Foreskin keratinocyte (primary cell): ENCODE measurements at places on chromosomes 6 and 20. TPM values are rescaled to one million over a fixed set of nuclear protein-coding genes. Genes with fewer than 3 reads are reported as not detected.

Gene PGC
- not detected in 2 replicates for total RNA-seq

Gene TRAPPC3L
- total RNA-seq = 0.07 and 0.20 TPM in 2 replicates

Gene COL12A1
- total RNA-seq = 108 and 119 TPM in 2 replicates

Gene HLA-DQB2
- not detected in 2 replicates for total RNA-seq

Gene UNC93A
- not detected in 2 replicates for total RNA-seq

Gene FOXA2
- 1.1 and 1.4 TPM in 2 replicates for total RNA-seq

Gene WFDC10B
- total RNA-seq = not detected in 2 replicates

Gene HAO1
- not detected in 2 replicates for total RNA-seq

- peak; percentile 31 for DNase-seq
Measured at GRCh38 chr6:147621263-147621662, 112.8 kb downstream of the SAMD5 start.

DNA sequence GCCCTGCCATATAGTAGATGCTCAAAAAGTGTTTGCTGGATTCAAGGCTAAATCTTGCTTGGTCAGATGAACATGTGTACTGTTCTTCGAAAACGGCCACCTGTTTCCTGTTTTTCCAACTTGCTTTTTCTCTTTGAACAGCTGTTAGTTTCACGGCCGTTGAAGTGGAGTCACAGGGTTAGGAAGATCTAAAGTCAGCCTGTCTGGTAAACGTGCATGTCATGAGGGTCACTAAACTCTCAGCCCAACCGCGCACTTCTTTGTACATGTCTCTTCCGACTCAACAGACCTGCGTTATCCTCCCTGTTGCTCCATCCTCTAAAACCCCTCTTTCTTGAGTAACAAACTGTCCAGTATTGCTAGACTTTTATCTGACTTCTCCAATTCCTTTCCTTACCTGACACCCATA lies 93.2 kb upstream of the MAN1A1 start:
- no peak for DNase-seq

GRCh38 chr20:49297605-49298530 lies 20.0 kb upstream of the ZNFX1 start:
- DNase-seq = no peak

DNA sequence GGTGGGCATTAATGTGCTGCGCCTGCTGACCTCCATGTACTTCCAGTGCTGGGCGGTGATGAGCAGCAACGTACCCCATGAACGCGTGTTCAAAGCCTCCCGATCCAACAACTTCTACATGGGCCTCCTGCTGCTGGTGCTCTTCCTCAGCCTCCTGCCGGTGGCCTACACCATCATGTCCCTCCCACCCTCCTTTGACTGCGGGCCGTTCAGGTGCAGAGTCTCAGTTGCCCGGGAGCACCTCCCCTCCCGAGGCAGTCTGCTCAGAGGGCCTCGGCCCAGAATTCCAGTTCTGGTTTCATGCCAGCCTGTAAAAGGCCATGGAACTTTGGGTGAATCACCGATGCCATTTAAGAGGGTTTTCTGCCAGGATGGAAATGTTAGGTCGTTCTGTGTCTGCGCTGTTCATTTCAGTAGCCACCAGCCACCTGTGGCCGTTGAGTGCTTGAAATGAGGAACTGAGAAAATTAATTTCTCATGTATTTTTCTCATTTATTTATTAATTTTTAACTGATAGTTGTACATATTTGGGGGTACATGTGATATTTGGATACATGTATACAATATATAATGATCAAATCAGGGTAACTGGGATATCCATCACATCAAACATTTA lies 35.2 kb upstream of the NOP56 start:
- no peak for DNase-seq

- no peak for DNase-seq
Measured at GRCh38 chr6:109493865-109494264, 10.8 kb upstream of the ZBTB24 start.

GRCh38 chr6:6661191-6661590 lies 72.7 kb downstream of the LY86 start:
- DNase-seq = no peak

DNA sequence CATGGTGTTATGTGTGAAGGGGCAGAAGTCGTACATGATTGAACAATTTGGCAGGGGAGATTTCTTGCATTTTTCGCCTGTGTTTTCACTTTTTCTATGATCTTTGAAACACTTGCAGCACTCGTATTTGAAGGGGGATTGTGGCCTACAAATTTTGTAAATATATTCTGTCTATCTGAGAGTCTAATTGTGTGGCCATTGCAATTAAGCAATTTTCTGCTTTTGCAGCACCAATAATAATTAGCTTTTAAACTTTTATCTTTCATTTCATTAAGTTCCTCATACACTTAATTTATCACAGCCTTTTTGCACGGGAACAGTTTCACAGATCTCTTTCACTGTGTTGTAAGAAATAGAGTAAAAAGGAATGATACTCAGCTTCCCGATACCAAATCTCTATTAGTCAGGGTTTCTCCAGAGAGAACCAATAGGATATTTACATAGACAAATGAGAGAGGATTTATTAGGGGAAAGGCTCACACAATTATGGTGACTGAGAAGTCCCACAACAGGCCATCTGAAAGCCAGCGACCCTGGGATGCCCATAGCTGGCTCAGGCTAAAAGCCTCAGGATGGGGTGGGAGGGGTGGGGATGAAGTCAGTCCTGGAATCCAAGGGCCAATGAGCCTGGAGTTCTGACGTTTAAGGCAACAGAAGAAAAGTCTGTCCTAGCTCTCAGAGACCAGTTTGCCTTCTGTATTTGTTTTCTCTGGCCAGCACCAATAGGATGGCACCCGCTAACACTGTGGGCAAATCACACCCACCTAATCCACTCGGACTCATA lies 58.3 kb downstream of the KIF6 start:
- no peak for DNase-seq

DNA sequence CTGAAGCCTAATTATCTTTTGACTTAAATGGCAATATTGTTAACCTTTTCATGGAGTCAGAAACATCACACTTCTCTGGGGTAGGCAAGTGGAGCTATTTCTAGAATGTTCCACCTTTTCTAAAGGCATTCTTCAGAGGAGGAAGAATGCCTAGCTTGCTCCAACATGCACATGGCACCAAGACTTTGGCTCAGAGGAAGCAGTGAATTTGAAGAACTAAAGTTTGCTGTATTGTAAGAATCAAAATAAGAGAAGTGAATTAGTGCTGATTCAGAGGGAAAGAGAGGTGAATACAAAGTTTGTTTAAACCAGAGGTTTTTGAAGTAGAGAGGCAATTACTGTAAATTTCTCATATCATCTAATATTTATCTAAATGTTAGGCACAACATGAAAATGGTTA lies 92.2 kb downstream of the SOBP start:
- DNase-seq = peak; percentile 25

DNA sequence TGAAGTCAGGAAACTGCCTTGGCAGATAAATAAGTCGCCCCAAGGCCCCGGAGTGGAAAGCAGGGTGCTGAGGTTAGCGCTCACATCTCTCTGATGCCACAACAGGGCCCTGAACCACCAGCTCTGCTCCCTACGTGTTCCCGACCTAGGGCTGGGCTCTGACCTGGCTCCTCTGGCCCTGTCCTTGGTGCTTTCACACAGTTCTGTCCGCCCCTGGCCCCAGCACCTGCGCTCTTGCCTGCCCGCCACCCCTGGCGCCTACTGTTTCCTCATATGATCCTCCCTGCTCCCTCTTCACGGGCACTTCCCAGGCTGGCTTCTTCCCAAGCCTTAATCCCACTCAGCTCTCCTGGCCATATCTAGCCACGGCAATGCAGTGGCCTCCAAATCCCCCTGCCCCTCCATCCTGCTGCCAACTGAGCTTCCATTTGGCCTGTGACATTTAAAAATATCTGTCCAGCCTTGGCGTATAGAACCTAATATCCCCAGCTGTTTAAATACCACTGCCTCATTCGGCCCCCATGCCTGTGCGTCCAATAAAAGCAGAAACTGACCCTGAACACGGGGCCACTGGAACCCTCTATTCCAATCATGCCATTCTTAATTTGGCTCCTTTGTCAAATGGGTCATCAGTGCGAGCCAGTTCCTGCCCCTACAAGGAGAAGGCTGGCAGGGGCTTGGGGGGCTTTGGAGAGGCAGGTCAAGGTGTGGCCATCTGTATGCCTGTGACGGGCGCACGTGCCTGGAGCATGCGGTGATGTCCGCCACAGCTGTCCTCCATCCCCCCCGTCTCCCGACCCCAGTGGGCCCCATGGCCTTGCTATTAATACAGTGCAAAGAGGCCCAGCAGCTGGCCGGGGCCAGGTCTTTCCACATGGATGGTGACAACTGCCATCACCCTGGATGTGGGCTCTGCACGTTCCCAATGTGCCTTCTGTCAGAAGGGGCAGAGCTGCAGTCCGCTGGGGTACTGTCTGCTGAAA lies 27.7 kb downstream of the GNAS-AS1 start:
- DNase-seq = no peak

DNA sequence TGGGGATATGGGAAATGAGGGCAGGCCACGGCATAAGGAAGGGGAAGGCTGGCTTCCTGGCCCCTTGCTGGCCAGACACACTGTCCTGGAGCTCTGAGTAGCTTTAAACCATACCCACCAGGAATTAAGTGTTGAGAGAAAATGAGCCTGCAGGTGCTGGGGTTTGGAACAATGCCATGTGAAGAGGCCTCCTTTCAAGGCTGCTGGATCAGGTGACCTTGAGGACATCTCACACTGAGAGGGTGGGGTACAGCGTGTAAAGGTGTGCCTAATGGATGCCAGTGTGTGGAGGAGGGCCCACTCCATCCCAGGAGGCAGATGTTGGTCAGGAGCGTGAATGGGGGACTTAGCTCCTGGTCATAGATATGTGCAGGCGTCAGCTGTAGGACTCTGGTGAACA lies 74.8 kb upstream of the MLN start:
- no peak for DNase-seq

DNA sequence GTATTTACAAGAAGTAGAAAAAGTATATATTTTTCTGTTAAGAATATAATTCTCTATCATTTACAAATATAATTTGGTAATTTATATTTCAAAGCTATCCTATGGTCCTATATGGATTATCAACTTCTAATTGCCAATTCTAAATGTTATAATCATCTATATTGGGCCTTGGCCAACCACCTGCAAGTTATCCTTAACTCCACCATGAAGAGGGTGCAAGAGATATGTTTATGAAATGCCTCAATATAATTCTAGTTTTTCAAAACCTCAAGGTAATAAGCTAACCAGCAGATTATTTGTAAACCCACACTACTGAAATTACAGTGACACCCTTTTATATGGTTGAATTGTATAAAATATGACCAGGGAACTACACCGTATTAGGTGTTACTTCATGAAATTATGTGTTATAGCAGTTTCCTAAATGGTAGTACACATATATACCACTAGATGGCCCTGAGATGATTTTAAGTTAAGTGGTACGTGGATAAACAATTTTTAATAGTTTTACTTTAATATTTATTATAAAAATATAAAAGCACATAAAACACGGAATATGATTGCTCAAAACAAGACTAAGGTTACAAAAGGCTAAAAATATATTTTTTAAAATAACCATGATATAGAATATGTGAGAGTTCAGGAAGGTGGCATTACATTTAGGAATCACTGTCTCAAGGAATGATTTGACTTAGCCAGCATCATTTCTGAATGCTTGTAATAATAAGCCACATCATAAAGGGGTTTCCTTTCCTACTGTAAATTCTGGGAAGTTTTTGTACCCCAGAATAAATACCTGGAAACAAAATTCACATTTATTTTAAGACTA lies 9.8 kb upstream of the PNISR start:
- no peak for DNase-seq

GRCh38 chr20:19840111-19840710 lies 82.2 kb downstream of the RIN2 start:
- DNase-seq = no peak

- no peak for DNase-seq
Measured at GRCh38 chr6:145453376-145453775, 281.9 kb downstream of the EPM2A start.

- DNase-seq = peak; percentile 92
Measured at GRCh38 chr6:71602385-71603007, 283.9 kb upstream of the RIMS1 start.

- DNase-seq = no peak
Measured at GRCh38 chr6:104421650-104422049, 438.1 kb downstream of the HACE1 start.

DNA sequence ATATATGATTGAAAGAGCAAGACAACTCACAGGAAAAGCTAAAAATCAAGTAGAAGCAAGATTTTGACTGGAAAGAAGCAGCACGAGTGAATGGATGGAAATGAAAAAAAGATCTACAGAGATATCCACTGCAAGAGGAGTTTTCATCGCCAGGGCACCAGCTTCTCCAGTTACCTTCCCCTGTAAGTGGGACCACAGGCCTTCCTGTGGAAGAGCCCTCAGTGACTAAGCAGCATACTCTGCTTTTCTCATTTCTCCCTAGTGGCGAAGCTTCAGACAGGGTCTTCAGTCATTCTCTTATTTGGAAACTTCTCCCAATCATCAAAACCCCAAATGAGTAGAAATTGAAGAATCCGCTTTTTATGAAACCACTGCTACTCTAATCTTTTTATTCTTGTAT lies 40.5 kb downstream of the ADGRB3 start:
- DNase-seq = no peak

- DNase-seq = peak; percentile 60
Measured at GRCh38 chr6:134123666-134124208, 71.3 kb upstream of the SLC2A12 start.

DNA sequence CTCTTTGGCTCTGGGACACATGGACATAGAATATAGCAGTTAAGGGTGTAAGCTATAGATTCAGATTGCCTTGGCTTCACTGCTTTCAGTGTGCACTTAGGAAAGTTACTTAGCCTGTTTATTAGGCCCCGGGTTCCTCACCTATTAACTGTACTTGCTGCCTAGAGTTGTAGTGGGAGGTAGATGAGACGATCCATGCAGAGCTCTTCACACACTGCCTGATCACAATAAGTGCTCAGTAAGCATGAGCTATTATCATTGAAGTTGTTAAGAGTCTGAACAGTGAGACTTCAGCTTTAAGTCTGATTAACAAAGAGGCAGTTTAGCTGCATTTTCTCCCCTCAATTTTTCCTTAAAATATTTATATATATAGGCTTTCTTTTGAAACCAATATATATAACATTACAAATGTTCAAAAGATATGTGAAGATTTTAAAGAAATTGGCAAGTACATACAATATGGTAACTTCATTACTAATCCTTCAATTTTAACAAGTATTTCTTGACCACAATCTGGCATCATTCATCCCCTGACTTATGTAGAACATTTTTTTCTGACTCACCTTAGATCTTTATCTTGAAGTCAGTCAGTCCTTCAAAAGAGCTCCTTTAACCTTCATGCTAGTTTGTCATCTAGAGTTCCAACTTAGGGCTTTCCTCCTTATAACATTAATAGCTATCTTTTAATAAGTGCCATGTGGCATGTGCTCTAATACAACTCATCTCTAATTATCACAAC lies 20.5 kb upstream of the SUPT3H start:
- peak; percentile 79 for DNase-seq

GRCh38 chr6:13336553-13336952 lies 8.2 kb upstream of the TBC1D7 start:
- DNase-seq = peak; percentile 93

- peak; percentile 39 for DNase-seq
Measured at GRCh38 chr6:37546141-37546871, 46.6 kb upstream of the CCDC167 start.

DNA sequence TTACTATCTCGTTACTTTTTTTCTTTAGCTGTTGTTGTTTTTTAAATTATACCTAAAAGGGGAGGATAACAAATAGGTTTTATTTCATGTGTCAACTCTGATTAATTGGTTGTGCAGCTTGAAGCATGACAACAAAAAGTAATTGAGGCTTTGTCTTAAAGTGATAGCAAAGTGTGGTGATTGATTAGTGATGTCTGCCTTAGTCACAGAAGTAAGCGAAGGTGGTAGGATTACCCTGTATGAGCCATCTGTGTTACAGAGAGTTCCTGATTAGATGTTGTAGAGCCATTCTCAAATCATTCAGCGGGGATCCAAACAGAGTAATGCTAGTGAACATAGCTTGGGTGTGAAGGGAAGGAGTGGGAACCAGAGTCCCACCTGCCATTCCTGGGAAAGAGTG lies 14.4 kb upstream of the MRPS10 start:
- DNase-seq = no peak
